ENCODE measurements at places on chromosomes 3 and 15. TPM values are rescaled to one million over a fixed set of nuclear protein-coding genes. Genes with fewer than 3 reads are reported as not detected.

DNA sequence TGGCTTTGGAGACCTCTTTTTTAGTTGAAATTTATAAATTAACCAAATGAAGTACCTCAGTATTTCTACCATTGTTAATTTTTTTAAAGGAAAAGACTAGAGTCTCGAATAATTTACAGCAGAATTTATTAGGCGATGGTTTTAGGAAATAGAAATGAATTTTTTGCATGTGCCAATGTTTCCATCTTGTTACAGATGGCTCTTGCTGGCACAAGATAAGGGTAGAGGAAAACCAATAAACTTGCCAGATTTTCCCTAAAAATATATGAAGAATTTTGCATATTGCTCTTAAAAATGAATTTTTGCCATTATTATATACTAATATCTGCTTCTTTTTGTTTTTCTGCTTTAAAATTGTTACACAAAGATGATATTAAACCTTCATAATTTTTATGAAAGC lies 380.7 kb downstream of the NLGN1 start:
- DNase-seq = no peak

DNA sequence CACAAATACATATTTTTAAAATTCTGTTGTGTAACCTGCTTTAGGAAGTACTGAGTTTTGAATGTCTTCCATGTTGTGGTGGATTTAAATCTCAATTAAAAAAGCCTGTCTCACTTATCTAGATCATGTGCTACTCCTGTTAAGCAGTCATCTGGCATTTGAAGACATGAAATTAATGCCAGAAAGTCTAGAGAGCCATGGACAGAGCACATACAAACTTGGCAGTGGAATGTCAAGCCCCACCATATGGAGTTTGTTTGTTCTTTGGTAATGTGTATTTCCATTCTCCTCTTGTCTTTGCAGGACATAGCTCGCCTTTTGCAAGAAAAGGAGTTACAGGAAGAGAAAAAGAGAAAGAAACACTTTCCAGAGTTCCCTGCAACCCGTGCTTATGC lies 39.3 kb upstream of the UTS2B start:
- DNase-seq = no peak

DNA sequence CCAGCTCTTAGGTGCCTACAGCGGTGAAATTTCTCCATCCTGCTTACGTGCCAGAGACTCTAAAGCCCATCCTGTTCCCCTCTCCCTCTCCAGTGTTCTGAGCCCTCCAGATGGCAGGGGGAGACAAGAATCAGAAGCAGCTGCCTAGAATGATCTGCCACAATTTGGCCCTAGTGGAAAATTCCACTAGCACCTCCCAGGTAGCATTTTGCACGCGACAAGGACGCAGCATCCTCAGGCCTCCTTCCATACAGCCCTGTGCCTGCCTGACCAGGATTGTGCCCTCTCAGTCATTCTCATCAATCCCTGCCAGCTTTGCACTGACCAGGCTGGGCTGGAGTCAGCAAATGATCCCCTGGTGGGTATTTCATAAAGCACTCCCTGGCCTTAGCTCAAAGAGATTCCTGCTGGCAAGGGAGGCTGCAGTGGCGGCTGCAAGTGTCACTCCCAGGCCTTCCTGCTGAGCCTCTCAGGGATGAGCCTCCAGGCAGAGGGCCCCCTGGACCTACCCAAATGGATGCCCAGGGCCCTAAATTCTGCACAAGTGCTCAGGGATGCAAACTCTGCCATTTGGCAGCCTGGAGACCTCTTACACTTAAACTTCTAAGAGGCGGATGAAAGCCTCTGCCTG lies 130.2 kb upstream of the ATP2B2 start:
- DNase-seq = no peak

DNA sequence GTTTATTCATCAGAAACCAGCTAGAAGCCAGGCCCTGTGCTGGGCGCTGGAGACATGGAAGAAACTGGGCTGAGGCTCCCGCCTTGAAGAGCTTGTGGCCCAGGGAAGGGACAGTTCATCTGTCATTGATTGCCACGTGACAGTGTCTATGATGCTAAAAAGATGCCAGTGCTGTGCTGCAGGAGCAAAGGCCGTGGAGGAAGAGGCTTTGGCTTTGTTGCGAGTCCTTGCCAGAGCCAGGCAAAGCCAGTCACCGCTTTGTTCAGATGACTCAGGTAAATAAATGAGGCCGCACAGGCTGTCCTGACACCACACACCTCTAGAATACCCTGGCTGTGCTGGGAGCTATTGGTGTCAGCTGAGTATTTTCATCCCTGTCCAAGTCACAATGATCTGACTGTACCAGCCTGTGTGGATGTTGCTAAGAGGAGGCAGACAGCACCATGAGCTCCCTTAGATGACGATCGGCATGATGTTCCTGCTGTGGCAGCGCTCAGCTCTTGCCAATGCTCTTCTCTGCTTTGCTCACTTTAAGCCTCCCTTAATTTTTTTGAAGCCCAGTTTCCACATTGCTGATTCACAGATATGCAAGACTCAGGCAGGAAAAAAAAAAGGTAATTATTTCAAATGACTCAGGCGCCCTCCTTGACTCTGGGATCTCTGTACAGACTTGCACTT lies 77.5 kb downstream of the CCNL1 start:
- DNase-seq = no peak

- no peak for DNase-seq
Measured at GRCh38 chr3:42492508-42493080, 9.8 kb upstream of the VIPR1 start.

DNA sequence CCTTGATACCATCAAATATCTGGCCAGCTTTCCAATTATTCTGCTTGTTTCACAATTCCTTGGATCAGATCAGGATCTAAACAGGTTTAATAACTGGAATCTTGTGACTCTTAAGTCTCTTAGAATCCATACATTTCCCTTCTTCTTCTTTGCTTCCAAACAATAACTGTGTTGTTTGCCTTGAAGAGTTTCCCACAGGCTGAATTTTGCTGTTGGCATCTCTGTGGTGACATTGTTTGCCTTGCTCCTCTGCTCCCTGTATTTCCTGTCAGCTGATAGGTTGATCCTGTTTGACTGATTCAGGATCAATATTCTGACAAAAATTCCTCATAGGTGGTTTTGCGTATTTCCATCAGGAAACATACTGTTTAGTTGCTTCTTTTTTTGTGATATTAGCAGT lies 248.4 kb upstream of the LMCD1 start:
- peak; percentile 85 for DNase-seq

DNA sequence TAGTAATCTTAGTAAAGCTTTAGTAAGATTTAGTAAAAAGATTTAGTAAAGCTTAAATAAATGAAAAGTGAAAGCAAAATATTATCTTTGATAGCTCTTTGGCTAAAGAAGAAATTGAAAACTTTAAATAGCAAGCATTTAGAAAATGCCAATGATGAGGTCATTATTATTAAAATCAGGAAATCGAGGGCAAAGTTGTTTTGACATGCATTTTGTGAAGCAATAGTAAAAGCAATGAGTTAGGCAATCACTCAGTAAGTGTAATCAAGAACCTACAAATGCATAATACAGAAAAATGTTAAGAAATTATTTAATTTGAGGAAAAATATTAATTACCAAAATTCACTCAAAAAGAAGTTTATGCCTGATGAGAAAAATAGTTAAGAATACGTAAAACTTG lies 280.3 kb upstream of the MME start:
- DNase-seq = no peak

DNA sequence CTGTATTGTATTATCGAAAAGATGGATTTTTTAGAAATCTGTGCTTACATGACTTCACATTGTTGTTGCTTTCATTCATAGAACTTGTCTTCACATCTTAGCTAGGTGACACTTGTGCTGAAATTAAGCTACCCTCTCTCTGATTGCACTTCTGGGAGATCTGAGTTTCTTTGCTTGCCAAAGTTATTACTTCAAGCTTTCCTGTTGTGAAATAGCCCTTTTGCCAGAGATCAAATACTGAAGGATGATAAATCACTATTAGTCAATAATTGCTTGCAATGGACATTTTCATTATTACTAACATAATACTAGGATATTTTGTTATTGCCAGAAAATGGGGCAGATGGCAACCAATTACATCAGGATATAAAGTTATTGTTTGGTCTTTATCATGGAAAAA lies 34.7 kb downstream of the PIK3CA start:
- no peak for DNase-seq

DNA sequence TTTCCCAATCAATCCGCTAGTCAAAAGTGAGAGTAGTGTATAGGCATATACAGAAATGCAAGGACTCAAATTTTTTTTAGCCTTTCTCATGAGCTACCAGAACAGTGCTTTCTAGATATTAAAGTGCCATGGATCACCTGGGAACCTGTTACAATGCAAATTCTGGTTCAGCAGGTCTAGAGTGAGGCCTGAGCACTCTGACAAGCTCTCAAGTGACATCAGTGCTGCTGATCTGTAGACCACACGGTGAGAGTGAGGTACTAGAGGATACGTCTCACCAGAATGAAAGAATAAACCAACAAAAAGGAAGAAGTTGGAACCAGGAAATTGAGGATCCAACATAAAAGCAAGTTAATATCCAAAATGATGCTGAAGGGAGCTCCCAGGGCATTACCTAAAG lies 16.0 kb upstream of the PLA2G4D start:
- DNase-seq = no peak

GRCh38 chr15:82570721-82571508 lies 30.7 kb upstream of the RPS17 start:
- no peak for DNase-seq

GRCh38 chr15:65088643-65089021 lies 12.1 kb downstream of the KBTBD13 start:
- no peak for DNase-seq

GRCh38 chr15:69820819-69821218 lies 276.9 kb downstream of the TLE3 start:
- no peak for DNase-seq

GRCh38 chr3:55330756-55331155 lies 156.3 kb downstream of the WNT5A start:
- DNase-seq = no peak

DNA sequence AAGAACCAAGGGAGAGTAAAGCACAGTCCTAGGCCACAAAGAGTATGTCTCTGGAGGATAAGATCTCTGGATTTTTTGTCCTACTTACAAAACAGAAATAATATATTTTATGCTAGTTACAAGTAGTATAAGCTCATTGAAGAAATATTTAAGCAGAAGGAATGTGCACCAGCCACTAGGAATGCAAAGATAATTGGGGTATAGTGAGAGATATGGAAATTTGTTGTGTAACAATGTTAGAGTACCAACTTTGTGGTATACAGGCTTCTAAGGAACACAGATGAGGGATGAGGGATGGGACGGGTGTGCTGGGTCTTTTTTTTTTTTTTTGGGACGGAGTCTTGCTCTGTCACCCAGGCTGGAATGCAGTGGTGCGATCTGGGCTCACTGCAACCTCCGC lies 26.5 kb downstream of the AKAP13 start:
- DNase-seq = no peak

DNA sequence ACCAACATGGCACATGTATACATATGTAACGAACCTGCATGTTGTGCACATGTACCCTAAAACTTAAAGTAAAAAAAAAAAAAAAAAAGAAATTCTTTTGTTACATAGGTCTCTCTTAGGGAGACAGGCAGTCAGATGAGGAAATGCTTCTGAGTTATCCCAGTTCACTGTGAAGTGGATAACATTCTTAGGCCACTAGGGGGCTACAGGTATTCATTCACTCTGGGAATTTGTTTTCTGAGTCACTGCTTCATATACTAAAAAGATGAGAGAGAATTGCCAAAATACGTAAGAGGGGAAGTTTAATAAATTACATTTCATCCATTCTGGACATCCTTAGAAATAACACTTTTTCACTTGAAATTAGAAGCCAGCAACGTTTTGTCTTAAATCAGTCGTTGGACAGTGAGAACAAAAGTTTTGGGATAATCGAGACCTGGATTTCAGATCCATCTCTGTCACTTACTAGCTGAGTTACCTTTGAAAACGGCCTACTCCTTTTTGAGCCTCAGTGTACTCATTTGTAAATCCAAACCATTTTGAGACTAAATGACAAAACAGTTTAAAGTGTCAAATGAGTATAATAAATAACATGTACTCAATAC lies 738.4 kb upstream of the ALCAM start:
- peak; percentile 71 for DNase-seq

- no peak for DNase-seq
Measured at GRCh38 chr3:124395162-124395561, 335.1 kb upstream of the UMPS start.

- DNase-seq = no peak
Measured at GRCh38 chr15:29542994-29543393, 273.4 kb upstream of the NSMCE3 start.

- DNase-seq = peak; percentile 21
Measured at GRCh38 chr3:190116551-190117067, 4.1 kb downstream of the P3H2 start.

- no peak for DNase-seq
Measured at GRCh38 chr3:58679446-58679845, 12.9 kb upstream of the FAM3D start.

DNA sequence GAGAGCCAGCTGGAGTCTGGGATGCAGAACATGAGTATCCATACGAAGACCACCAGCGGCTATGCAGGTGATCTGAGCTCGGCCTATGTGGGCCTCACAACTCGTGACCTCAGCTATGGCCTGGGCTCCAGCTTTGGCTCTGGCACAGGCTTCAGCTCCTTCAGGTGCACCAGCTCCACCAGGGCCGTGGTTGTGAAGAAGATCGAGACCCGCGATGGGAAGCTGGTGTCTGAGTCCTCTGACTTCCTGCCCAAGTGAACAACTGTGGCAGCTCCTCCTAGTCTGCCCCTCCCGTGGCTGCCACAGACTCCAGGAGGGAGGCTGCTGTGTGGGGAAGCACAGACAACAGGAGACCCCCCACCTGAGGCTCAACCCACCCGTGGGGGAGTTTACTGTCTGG lies 3.6 kb upstream of the KPNA4 start:
- DNase-seq = no peak

DNA sequence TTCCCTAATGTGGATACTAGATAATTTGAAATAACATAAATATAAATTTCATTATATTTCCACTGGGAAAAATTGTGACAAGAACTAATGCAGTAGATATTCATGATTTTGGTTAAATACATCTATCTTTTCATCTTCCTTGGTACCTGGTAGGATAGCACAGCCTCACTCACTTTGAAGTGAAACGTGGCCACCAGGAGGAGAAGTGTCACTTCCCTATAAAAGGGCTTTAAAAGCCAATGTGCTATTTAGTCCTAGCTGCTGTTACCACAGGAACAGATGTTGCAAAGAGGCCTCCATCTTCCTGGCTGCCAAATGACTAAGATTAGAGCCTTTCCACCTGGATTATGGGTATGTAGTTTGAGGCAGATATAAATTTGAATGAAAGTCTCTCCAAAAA lies 140.0 kb downstream of the PLOD2 start:
- DNase-seq = no peak

DNA sequence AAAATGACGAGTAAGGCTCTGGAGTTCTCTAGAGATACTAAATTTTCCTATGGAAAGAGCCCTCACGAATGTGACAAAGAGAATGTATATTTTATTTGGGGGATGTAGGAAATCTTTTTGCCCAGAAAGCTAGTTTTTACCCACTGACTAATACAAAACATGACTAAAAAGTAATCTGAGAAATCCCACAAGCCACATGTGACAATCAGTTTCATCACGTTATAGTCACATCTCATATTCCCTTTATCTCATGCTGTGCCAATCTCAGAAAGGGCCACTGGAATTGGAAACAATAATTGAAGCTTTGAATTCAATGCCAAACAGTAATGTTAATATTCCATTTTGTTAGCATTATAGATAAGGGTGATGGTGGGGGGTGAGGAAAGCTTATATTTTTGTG lies 509.0 kb upstream of the GOLIM4 start:
- DNase-seq = no peak

CHRNA7 gene
- 10.0 TPM for total RNA-seq

GPR62 gene
- total RNA-seq = not detected

IL5RA gene
- not detected for total RNA-seq

SLC35G2 gene
- 22.7 TPM for total RNA-seq

Measured in SK-MEL-5 (cell line).